ENCODE measurements at places on chromosomes 2 and 18.

- DNase-seq = peak; percentile 35
Observed at GRCh38 chr2:174035981-174036742, 71.0 kb upstream of the SP3 start.

- no peak for DNase-seq
Observed at GRCh38 chr2:172439911-172440310, 12.5 kb downstream of the ITGA6 start.

DNA sequence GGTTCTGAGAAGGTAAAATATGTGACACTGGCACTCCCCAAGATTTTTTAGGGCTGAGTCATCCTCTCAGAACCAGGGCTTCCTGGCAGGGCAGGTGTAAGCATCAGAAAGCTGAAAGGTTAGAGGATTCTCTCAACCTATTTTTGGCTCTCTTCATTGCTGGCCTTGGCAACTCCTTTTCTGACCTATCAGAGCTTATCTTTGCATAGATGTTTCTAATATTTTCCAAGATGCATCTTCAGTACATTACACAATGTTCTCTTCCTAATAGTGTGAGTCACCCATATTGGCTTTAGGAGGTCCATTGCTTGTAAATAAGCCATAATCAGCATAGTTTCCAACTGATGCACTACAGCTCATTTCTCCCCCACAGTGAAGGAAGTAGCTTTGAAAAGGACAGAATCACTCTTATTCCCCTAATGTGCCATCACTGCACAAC lies 2008.4 kb upstream of the PIK3C3 start:
- peak; percentile 68 for DNase-seq

GRCh38 chr2:128424406-128425171 lies 105.9 kb upstream of the HS6ST1 start:
- DNase-seq = no peak

DNA sequence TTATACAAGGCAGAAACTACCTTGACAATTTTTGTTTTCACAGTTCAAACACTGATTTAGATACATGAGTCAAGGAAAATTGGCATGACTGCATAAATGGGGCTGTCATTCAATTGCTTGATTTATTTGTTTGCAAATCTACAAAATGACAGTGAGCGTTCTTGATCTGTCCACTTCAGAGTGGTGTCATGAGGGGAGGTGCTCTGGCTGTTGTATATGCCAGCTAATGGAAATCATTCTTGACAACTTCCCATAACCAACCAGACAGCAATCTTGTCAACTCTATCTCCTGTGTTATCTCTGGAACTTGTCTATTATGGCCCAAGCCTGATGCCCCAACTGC lies 120.6 kb upstream of the UGP2 start:
- no peak for DNase-seq

DNA sequence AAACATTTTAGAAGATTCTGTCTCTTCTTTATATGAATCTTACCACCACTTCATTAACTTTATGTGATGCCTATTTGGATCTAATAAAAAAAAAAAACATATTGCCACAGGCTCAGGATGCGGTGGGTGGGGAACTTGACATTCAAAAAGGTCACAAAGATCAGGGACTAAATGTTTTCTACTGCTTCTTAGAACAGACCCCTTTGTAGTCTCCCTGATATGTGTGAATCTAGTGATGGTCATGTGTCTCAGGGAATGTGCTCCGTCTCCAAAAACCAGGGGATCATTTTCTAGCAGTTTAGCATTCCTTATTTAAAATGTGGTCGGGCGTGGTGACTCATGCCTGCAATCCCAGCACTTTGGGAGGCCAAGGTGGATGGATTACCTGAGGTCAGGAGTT lies 807.8 kb upstream of the CHAC2 start:
- DNase-seq = no peak

DNA sequence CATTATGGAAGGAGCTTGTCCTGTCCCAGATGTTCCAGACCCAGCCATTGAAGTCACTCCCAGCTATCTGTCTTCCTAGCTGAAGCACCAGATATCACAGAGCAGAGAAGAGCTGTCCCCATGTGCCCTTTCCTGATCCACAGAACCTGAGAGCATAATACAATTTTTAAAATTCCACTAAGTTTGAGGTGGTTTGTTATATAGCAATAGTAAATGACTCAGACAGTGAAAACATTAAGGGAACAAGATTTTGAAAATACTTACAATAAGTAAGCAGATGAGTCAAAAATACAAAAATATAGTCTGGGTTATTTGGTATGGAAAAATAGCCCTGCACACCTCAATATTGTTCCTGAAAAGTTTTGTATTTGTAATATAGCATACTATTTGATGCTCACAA lies 85.8 kb upstream of the GLS start:
- peak; percentile 30 for DNase-seq

- no peak for DNase-seq
Observed at GRCh38 chr2:1539973-1540372, 126.7 kb downstream of the TPO start.

DNA sequence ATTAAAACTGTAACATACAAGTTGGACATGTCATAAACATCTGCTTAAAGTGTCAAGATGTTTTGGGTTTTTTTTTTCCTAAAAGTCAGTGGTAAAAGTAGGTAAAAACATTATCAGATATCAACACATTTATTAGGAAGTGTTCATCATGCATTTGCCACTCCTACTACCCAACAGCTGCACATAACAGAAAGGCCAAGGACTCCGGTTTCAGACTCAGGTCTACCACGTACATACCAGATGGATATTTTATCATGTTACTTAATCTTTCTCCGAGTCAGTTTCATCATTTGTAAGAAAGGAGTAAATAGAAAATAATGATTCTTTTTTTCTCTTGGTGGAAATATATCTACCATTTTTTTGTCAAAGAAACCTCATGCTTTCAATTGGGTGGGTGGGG lies 192.3 kb downstream of the UBE2E3 start:
- DNase-seq = no peak

DNA sequence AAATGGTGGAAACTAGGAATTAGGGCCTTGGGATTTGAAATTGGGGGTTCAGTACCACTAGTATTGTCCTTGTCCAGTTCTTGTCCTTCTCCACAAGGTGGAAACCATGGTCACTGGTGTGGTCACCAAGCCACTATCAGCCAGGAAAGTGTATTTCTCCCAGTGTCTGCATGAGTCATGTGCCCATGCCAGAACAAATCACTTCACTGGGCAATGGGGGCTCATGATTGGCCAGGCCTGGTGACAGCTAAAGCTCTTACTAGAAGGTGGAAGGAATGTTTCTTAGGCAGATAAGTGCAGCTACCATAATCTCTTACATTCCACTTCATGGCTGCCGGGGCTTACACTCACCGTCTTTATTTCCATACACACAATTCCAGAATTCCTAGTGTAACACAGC lies 124.8 kb upstream of the TACR1 start:
- DNase-seq = peak; percentile 46

DNA sequence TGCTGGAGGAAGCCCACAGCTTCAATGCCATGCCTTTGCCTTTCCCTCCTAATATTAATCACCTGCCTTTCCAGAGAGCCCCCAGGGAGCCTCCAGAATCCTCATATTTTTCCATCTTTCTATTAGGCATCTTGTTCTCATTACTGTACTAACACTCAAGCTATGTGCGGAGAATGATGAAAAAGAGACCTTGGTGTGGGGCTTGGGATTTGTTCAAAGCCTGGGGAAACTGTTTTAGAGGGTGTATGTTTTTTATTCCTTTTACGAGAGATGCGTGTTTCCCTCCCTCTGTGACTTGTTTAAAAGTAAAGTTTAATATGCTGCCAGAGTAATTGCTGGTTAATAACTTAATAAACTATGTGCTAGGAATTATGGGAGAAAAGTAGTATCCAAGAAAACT lies 102.4 kb upstream of the ZFP36L2 start:
- DNase-seq = no peak

DNA sequence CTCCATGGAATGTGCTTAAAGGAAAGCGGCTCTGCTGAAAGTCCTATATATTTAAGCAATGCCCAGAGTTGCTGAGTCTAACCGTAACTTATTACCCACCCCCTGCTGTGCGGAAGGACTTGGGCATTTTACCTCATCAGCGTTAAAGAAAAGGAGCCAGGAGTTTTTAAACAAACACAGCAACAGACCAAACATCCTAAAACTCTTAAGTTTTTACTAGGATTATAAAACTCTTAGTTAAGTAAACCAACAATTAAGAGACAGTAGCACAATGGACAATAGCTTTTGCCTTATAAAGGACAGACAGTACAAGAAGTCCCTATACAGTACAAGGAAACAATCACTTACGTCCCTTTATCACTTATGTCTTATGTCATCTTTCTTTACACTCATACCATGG lies 90.2 kb downstream of the ZNF521 start:
- no peak for DNase-seq

DNA sequence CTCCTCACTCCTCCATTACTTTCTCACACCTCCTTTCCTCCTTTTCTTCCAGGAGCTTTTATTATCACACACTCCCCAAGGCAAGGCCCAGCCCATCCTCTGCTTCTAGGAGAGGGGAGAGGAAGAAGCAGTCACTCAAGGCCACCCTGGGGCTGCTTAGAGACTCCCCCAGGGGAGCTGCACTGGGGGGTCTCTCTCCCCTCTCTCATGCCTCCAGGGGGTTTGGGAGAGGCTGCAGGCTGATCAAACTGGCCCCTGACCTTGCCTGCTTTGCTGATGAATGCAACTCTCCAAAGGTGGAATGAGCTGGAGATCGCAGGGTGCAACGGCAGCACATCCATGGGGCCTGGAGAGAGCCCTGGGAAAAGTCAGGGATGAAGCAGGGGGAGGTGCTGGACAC lies 216.9 kb downstream of the CELF4 start:
- no peak for DNase-seq

GRCh38 chr2:238227587-238228032 lies 12.2 kb downstream of the HES6 start:
- DNase-seq = no peak

DNA sequence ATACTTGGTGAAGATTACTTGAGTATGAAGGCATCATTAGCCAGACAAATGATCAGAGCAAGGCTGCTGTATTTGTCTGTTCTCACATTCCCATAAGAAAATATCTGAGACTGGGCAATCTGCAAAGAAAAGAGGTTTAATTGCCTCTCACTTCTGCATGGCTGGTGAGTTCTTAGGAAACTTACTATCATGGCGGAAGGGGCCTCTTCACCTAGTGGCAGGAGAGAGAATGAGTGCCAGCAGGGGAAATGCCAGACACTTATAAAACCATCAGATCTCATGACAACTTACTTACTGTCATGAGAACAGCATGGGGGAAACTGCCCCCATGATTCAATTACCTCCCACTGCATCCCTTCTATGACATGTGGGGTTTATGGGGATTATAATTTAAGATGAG lies 452.3 kb downstream of the GALR1 start:
- DNase-seq = no peak

- no peak for DNase-seq
Observed at GRCh38 chr18:43589611-43590151, 312.4 kb upstream of the SYT4 start.

GRCh38 chr2:190564838-190565237 lies 30.3 kb upstream of the NEMP2 start:
- no peak for DNase-seq

DNA sequence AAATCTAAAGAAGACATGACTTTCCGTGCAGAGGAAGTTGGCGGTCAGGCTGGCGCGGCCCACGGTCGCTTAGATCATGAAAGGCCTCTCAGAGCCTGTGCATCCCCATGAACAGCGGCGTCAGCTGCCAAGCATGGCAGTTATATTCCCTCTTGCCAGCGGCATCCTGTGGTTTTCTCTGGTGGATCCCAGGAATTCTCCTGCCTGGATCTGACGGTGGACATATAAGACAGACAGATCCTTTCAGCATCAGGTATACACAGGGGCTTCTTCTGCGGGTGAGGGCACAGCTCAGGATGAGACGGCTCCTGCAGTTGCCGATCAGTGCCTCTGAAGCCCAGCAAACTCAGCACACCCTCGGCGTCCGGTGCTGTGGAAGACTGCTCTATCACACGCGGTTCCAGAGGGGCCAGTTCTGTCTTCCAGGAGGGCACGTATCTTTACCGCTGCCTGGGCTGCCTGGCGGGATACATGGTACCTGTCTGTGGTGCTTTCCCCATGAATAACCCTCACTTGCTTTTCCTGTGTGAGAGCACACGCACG lies 157.8 kb downstream of the LDLRAD4 start:
- DNase-seq = no peak

GRCh38 chr2:134021830-134022524 lies 231.9 kb upstream of the MGAT5 start:
- DNase-seq = no peak

DNA sequence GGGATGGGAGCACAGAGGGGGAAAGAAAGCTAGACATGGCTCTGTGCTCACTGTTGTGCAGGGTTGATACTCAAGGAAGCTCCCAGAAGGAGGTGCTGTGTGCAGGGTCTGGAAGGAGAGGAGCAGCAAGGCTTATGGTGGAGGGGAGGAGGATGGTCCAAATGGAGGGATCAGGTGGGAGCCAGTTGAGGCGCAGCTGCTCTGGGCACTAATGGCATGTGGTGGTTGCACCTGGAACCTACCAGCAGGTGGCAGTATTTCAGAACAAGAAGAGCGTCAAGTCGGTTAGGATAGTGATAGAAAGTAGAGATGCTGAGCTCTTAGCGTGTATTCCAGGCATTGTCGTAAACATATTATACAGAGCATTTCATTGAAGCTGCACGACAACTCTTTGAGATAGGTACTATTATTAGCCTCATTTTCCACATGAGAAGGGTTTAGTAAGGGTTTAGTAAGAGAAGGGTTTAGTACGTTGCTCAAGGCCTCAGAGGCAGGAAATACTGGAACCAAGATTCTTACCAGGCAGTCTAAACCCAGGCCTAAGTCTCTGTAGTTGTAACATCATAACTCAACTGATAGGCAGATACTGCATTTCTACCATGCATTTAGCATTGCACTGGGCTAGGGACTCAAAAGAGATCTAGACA lies 223.7 kb downstream of the CYP26B1 start:
- DNase-seq = peak; percentile 39

DNA sequence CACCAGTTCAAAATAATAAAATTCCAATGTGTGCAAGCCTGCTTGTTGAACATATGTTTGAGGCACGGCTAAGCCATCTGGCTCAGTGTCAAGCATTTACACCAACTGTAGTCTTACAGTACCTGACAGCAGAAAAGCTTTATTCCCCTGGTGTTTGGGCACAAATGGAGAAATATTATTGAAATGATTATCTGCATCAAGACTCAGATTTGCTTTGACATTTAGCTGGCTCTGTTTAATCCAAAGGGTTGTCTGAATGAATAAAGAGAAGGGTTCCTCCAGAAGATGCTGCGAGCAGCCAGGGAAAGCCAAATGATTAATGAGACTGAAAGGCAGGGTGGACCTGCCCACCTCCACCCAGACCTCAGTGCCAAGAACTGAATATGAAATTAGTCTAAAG lies 393.2 kb upstream of the GALNT5 start:
- DNase-seq = no peak

DNA sequence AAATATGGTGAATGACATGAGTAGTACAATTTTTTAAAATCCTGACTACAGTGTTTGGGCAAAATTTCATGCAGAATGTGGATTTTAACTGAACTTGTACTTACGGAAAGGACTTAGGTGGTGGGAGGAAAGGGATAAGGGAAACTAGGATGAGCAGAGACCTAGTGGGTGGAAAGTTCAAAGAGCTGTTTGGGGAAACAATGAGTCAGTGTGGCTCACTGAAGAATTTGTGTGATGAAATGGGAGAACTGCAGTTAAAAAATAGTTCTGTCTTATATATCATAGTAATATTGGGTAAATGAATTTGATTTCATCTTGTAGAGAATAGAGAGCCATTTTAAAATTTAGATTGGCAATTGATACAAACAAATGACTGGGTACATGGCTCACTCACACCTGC lies 220.1 kb upstream of the CTAGE1 start:
- DNase-seq = peak; percentile 70
